ENCODE measurements at places on chromosomes 5 and 9.

- no peak for DNase-seq
These were observed 90.3 kb downstream of the DIRAS2 start for GRCh38 chr9:90552317-90552716.

GRCh38 chr5:99076723-99077640, 148.2 kb upstream of the CHD1 start:
- no peak for DNase-seq

DNA sequence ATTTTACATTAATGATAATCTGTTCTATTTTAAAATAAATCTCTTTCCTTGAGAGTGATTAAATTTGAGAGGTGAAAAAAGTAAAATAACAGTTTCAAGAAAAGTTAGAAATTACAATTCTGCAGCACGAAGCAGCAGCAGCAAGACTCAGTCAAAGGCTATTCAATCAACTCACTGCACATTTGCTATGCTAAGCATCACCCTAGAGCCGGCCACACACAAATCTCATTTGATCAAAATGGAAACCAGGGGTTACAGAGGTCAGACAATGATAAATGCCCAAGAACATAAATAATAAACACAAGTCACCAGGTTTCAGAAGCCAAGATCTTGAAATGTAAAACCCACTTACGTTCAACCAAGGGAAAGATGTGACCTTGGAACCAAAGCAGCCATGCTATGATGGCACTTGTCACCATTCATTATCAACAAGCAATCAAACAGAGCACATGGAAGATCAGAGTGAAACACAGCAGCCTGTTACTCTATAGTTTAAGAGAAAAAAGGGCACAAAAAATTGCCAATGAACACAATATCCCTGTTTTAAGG, 136.0 kb downstream of the EPB41L4A start:
- no peak for DNase-seq

DNA sequence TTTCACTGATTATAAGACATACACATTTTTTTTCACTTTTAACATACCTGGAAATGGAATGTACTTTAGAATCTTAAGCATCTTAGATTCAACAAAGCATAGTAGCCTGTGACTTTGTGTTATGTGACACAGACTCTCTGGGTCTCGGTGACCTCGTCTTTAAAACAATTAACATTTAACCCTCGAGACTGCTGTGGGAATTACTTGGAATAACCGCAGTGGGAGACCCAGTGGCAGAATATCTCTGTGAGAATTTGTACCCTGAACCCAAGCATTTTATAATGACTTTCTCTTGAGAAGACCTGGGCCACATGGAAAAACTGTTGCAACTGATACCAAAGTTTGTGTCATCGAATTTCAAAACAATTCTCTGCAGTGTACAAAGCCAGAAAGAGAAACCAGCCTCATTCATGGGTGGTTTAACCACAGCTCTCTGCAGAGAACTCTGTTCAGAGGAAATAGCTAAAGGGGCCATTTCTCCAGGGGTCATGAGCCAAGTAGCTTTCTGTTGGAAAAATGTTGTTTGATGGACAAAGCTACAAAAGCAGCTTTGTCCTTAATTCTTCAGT, 10.0 kb upstream of the RETREG1 start:
- DNase-seq: no peak

DNA sequence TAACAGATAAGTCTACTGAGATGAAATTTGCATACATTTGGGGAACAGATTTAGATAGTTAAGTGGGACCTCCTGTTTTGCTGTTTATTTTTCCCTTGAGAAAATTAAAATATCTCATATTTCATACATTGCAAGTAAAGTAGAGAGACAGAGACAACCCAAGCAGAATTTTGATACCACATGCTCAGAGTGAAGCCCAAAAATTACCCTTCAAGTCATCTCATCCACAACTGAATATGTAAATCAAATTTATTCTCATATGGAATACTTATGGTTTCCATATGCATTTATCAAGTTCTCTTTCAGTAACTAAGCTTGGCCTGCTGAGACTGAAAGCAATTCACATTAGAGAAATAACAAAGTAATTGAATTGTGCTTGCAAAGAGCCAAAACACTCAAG, 474.4 kb downstream of the SEMA5A start:
- no peak for DNase-seq

DNA sequence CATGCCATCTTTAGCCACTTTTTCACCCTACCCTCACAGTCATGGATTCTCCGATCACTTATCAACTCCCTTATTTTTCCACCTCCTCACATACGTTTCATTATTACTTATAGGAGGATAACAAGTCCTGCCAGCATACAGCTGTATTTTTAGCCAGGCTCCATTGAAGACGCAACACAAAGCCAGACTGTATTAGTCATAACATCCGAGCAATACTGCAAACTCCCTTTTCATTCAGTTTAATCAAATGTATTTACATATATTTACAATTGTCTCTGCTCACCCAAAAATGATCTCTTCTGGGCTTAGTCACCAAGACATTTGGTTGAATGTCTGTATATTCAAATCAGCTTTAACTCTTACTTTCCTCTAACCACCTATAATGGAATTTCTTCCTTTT, 126.4 kb upstream of the PRLR start:
- no peak for DNase-seq

DNA sequence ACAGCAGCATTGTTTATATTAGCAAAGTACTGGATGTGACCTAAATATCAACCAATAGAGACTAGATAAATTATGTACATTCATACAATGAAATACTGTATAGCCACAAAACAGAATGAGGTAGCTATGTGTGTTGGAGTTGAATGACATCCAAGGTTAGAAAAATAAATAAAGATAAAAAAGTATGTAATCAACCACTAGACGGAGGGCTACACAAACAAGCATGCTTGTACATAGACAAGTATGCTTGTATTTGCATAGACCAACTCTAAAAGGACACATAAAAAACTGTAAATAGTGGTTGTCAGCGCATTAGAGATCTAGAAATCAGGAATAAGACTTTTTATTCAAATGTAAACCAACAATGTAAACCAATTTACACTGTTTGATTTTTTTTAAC, 3.0 kb downstream of the FEM1C start:
- DNase-seq: no peak

DNA sequence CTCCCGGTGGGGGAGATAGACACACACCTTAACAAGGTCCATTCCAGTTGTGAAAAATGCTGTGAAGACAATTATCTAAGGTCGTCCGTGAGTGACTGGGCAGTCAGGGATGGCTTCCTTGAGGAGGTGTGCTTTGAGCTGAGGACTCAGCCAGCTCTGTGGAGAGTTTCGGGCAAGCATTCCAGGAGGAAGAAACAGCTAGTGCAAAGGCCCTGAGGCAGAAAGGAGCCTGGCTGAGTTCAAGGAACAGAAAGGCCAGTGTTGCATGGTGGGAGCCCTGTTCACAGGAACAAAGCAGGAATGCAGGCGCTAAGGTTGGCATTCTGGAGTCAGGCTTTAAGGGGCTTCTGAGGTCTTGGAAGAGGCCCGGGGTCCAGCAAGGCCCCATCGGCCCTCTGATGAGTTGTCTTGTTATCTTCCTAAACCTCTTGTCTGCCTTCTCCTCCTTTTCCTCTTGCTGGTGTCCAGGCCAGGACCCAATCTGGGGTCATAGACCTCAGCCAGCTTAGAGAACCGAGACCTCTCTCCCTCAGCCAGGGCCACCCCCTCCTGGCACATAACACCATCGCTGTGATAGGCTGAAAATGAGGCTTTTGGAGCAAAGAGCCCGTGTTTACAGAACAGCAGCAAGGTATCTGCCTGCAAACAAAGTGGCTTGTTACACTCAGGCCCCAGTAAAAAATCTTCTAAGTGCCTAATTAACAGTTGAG, 270.2 kb upstream of the MVB12B start:
- no peak for DNase-seq

DNA sequence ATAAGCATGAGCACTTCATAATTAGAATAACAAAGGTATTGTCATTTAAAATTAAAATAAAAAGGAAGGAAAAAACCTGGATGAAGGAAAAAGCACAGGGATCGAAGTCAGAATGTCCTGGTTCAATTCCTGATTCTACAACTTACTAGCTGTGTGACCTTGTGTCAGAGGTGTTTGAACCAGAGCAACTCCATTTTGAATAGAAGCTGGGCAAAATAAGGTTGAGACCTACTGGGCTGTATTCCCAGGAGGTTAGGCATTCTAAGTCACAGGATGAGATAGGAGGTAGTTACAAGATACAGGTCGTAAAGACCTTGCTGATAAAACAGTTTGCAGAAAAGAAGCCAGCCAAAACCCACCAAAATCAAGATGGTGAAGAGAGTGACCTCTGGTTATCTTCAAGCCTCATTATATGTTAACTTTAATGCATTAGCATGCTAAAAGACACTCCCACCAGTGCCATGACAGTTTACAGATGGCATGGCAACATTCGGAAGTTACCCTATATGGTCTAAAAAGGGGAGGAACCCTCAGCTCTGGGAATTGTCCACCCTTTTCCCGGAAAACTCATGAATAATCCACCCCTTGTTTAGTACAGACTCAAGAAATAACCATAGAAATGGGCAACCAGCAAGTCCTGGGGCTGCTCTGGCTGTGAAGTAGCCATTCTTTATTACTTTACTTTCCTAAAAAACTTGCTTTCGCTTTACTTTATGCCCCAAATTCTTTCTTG, 412.7 kb downstream of the PIK3R1 start:
- DNase-seq: no peak

DNA sequence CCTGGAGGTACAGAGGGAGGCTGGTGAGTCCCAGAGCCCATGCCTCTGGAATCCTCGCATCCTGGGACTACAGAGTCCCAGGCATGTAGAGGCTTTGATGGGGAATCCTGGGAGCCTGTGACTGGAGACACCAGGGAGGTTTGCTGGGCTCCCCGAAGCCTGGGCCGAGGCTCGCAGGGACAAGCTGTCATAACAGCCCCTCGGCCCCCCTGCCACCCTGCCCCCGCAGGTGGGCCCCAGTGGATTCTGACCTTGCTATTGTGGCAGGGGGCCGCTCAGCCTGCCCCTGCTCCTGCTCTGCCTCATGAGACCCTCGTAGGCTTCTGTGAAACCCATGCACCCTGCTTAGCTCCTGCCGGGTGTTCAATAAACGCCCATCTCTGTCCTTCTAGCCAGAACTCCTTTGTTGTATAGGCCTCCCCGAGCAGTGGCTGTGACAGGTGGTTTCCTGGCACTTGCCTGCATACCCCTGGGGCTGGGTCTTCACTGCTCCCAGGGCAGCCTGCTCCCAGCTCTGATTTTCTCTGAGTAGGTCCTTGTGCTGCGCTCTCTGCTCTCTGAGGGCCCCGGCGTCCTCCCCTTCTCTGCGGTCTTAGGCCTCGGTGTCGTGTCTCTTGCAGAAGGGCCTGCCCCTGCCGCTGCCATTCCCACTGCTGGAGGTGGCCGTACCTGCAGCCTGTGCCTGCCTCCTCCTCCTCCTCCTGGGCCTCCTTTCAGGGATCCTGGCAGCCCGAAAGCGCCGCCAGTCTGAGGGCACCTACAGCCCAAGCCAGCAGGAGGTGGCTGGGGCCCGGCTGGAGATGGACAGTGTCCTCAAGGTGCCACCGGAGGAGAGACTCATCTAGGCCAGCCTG, 20.4 kb downstream of the CRB2 start:
- no peak for DNase-seq

GRCh38 chr9:17217272-17217671, 82.4 kb downstream of the CNTLN start:
- DNase-seq: no peak

GRCh38 chr9:124133727-124134126, 122.2 kb downstream of the LHX2 start:
- no peak for DNase-seq

DNA sequence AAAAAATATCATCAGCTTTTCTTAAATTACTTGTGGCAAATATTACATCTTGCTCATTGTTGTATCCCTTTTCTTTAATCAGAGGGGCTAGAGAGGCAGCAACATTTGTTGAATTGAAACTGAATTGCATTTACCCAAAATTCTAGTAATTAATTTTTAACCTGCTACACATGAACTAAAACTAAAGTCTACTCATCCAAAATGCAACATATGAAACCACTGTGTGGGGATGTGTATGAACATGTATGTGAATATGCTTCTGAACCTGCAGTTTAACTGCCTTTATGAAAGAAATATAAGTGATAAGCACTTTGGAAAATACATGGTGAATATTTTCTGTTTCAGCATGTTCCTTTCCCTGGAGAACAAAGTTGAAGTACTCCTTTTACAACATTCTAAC, 158.5 kb downstream of the KIAA0825 start:
- DNase-seq: no peak
